DMS 273 treated with DMSO at 0.1 percent for 48 hours (cell line): ENCODE measurements at places on chromosomes 1 and 21.

DNA sequence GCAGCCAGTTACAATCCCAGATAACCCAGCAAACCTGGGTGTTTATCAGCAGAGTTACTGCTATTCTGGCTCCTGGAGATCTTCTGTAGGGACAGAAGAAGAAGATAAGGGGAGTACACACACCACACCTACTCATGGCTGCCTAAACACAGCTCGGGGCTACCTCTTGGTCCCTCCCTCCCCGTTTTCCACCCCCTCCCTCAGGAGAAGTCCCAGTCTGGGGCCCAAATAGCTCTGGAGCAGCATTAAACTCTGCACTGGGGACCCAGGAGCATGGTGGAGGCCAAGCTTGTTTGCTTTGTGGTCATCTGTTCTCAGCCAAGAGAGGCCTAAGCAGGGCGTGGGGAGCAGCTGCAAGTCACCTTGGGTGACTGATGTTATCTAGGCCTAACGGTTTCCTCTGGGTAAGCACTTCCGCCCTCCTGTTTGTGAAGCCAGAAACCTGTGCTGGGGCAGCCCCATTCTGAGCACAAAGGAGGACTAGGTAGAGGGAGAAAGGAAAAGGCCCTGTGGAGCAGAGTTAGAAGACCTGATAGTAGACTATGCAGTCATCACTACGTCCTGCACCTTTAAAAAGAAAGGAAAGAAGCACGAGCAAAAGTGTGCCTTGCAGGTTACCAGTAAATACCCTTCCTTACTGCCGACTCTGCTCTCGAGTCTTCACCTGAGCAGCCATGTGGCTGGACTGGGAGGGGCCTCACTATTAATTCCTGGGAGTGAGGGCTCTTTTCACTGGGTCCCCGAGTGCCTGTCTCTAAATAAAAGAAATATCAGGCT, 2.0 kb upstream of the RCSD1 start:
- no peak for DNase-seq

DNA sequence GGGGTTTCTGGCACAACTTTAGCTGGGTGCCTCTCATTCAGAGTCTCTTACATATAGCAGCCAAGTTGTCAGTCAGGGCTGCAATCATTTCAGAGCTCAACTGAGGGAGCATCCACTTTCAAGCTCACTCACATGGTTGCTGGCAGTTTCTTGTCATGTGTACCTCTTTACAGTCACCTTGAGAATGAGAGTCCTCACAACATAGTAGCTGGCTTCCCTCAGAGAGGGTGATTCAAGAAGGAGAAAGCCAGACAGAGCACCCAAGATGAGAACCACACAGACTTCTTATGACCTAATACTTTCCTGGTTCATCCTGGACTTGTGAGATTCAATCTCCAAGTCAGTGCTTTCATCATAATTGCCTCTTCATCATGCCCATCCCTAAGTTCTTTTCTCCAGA, 57.2 kb downstream of the DPT start:
- DNase-seq = no peak

GRCh38 chr1:42240966-42241755, 76.6 kb upstream of the GUCA2A start:
- DNase-seq = no peak

DNA sequence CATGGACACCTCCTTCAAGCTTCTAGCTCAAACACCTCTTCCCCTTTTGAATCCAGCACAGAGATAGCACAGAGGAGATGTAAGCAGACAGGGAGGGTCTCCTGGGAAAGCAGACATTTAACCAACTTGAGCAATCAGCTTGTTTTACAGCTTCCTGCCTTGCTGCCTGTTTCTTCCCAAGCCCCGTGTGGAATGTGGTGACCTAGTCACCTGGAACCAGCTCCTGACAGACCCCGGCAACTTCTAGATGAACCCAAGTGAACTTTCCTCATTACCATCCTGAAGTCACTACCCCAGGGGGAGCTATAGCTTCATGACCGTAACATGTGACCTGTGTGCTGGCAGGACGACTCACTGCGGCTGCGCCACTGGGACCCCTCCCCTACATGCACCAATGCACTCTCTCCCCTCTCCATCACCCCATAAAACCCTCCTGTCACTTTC, 24.1 kb upstream of the TTF2 start:
- no peak for DNase-seq

- no peak for DNase-seq
These were observed 78.7 kb downstream of the DDR2 start for GRCh38 chr1:162710780-162711465.

DNA sequence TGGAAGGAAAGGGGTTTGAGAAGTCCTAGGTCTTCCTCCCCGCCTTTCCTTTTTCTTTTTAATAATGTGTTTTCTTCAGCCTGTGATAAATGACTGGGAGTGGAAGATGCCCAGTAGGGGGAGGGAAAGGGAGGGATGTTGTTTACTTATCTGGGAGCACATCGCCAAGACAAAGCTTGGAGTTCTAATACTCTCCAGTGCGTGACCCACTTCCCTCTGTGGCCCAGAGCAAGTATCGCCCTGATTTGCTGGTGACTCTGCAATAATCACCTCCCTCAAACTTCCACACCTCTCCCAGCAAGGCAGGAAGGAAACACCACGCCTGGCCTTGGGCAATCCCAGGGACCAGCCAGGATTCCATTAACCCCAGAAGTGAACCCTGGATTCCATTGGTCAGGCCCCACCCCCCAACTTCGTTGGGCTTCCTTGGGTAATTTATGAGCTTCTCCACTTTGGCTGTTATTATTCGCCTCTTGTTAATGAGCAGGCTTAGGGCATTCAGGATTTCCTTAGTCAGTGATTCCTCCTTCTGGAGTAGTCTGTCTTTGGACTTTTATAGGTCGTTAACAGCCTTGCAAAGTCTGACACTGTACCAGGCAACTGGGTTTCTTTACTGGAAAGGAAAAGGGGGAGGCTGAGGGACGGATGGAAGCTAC, 24.3 kb upstream of the GRHL3 start:
- no peak for DNase-seq

- DNase-seq = no peak
These were observed 316.1 kb upstream of the SNX7 start for GRCh38 chr1:98345417-98345816.

DNA sequence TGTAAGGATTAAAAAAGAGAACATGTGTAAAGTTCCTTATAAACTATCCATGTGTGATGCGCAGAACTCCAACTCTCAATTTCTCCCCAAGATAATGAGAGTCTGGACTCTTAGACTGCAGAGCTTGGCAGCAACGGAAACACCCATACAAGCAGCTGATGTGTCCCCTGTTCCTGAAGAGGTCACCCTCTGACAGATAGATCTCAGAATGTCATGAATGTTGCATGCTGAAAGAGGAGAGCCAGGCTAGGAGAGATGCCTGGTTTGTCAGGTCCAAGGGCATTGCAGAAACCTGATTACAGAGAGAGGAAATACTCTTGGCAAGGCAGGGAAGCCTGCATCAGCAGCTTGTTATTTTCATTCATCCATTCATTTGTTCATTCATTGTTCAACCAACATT, 24.2 kb downstream of the MTARC1 start:
- DNase-seq = no peak

DNA sequence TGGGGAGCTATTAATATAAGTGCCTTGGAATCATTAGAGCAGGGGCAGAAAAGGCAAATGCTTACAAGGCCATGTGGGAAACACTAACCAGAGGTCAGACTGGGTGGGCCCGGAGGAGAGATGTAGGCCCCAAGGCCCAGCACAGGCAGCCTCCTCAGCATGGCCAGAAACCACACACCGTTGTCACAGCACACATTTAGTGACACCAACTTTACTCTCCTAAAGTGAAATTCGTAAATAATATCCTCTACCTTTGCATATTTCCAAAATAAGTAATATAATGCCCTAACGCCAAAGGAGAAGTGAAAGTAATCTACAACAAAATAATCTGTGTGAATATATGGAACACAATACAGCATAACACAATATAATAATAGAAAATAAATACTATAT, 62.6 kb downstream of the KIF21B start:
- DNase-seq = no peak

GRCh38 chr1:198174297-198174696, 17.5 kb downstream of the NEK7 start:
- no peak for DNase-seq

DNA sequence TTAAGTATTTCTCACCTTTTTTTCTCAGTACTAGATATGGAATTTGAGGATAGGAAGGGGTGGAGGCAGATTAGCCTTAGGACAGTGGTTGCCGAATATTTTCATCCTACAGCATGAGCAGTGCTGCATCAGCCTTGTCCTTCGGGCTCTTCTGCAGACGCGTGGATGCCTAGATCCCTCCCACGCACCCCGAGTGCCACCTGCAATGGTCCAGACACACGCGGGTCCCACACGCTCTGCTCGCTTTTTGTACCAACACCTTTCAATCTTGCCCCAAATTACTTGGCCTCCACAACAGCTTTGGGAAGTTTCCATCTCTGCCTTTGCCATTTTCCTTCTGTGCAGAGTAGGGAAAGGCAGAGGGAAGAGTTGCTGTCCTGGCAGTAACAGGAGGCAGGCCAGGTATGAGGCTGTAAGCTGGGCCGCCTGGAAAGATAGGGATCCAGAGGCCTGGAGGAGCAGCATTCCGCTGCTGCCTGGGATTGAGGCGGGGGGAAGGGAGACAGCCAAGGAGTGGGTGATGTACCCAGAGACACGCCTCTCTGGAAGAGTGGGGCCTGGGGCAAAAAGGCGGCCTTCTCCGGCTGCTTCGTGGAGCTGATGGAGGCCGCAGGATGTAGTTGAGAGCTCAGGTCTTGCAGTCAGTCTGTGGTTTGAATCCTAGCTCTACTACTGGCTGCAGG, 467.7 kb downstream of the KIF26B start:
- DNase-seq = no peak

DNA sequence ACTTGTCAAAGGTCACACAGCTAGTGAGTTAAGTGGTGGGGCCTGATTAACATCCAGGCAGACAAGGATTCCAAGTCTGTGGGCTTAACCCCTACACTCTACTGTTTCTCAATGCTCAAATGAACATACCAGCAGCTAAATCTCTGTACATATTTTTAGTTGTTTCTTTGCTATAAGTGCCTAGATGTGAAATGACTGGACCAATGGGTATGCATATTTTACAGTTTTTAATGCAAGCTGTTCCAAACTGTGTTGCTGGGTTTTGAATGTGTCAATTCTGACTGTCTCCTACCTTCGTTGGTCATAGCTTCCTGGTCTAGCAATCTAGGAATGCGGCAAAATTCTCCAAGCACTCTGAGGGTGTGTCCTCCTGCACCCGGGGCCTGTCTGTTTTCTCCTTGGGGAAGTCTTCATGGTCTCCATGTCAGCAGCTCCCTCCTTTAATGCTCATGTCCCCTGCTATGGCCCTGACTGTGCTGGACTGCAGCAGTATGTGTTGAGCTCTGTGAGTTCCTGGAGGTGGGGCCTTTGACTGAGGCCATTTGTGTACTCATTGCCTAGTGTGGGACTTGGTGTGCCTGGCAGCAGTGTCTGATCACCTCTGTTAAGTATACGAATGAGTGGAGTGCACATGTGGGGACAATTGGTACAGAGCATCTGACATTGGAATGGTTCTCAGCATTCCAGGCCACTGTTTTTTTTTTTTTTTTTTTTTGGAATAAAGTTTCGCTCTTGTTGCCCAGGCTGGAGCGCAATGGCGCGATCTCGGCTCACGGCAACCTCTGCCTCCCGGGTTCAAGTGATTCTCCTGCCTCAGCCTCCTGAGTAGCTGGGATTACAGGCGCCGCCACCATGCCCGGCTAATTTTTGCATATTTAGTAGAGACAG, 72.9 kb upstream of the SLC2A1 start:
- DNase-seq = no peak

- DNase-seq = no peak
These were observed 178.3 kb downstream of the KCNJ6 start for GRCh38 chr21:37737996-37738395.

GRCh38 chr21:31349208-31349607, 5.1 kb upstream of the TIAM1 start:
- peak; percentile 59 for DNase-seq

- no peak for DNase-seq
These were observed 16.0 kb downstream of the RRP1 start for GRCh38 chr21:43805275-43805800.

DNA sequence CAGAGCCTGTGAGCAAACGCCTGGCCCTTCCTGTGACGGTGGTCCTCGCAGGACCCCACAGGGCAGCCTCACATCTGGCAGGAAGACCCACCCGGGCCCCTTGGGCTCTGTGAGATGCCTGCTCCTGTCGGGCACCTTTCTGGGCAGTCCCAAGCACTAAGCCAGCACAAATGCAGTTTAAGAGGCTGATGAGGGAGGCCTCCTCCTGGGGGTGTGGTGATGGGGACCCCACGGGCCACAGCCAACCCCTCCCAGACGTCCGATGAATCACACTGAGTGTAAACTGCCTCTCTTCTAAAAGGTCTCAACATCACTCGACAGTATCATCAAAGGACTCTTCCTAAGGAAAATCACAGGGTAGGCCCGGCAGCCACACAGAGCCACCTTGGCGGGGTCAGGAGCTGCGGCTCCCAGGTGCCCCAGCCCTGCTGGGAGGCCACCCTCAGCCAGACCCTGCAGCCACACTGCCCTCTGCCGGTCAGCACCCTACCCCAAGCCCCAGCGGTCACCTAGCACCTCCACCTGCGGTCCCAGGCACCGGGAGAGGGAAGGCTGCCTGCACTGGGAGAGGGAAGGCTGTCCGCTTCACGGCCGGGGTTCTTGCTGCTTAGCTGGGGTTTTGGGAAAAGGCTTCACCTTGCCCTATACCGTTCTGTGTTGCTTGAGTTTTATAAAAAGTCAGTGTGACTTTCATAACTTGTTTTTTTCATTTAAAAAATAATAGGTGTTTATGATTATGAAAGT, 3.9 kb upstream of the PRKCZ start:
- DNase-seq = no peak

- no peak for DNase-seq
These were observed 17.7 kb downstream of the CD1E start for GRCh38 chr1:158371188-158371953.

GRCh38 chr1:161298116-161298515, 11.7 kb downstream of the MPZ start:
- no peak for DNase-seq

DNA sequence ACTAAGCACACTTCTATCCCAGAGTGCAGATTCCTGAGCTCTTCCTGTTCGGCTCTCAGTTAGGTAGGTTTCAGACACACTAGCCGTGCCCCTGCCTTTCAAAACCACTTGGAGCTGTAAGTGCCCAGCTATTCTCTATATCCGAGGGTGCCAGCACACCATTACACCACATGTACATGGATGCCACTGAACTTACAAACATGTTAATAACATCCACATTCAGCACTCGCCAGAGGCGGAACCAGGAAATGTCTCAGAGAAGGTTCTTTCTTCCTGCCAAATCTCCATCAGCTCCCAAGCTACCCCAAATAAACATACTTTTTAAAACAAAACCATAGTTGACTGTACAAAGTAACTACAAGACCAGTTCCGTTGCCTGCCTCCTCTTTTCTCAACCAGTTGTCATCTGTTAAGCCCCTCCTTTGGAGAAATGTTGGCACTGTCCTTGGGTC, 78.4 kb upstream of the CTTNBP2NL start:
- DNase-seq = no peak

GRCh38 chr1:184583849-184584248, 170.8 kb downstream of the EDEM3 start:
- no peak for DNase-seq

GRCh38 chr1:229197265-229197585, 73.7 kb upstream of the RAB4A start:
- no peak for DNase-seq
